PC-9 (cell line): ENCODE measurements at places on chromosomes 13 and 19. TPM values are rescaled to one million over a fixed set of nuclear protein-coding genes. Genes with fewer than 3 reads are reported as not detected.

DNA sequence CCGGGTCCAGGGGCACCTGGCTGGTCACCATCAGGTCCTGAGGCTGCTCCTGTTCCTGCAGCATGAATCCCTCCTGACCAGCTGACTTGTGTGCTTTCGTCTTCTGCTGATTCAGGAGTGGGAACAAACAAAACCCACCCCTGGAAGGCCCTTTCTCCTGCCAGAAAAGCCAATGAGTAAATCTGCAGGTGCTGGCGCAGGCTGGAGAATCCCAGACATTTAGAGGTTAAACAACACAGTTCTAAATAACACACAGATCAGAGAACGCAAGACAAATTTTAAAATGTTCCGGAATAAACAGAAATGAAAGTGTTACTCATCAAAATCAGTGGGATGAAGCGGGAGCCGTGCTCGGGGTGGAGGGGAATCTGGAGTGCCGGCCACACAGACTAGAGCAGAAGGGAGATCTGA is 60.6 kb upstream of the C13orf46 start:
- DNase-seq, result no peak

Gene TEKTIP1
- total RNA-seq, result 4.7 and 4.9 TPM in 2 replicates

Gene CALR3
- not detected in 2 replicates for total RNA-seq

DNA sequence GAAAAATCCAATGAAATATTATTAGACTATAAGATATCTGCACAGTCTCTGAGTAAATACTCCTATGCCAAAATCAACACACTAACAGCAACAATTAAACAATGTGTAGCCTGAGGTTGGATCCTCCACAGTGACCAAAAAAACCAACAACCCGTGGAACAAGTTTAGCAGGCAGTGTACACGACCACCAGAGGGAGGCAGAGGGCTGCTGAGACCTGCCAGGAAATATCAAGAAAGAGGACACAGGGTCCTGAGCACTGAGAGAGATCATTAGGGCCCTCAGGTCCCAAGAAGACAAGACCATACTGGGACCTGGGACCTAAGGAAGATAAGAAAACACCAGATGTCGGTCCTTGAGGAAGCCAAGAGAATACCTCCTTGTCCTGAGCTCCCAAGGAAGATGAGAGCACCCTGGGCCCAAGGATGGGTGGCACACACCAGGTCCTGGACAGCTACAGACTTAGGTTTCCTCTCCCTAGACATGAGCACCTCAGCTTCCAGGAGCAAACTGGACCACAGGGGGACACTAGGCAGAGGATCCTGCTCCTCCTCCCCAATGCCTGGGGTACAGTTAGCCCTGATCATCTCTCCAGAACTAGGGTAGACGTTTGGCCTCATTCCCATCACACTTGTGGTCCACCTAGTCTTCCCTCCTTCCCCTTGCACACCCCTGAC is 822 bp upstream of the ZNF274 start:
- peak; percentile 53 for DNase-seq

Gene MTIF3
- total RNA-seq, result 22.9 and 28.3 TPM in 2 replicates

Gene SULT2A1
- total RNA-seq, result not detected in 2 replicates

DNA sequence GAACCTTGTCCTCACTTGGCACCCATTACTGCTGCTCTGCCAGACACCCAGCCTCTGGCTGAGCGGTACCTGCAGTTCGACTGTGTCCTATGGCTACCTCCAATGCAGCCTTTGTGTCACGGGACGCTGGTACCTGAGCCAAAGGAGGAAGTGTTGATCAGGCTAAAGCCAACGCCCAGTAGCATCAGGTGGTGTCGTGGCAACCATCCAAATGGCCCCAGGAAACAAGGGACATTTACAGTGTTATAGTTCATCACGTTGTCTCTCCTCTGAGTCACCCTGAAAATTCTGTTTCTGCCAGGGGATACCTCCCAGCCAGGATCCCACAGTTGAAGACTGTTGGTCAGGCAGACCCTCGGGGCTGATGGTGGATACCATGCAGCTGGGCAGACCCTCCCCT is 10.1 kb downstream of the RHPN2 start:
- DNase-seq, result peak; percentile 97

Gene SRRM5
- 0.37 and 0.60 TPM in 2 replicates for total RNA-seq

DNA sequence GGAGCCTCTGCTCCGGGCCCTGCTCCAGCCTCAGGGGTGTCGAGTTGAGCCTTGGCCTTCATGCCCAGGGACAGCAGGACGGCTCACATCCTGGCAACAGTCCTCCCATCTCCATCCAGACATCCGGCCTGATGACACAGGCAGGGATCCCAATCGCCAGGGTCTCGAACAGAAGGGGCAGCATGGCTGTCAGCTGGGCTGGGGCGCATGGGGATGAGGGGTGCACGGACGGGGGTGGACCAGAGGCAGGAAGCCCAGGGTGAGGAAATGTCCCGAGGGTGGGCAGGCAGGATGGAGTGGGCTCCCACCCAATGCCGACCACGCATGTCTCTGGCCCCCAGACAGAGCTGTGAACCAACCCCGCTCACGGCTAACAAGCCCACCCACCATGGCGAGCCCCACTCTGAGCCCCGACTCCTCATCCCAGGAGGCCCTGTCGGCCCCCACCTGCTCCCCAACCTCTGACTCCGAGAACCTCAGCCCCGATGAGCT is 16.2 kb downstream of the EVI5L start:
- no peak for DNase-seq

Gene ZNF554
- 3.3 and 5.6 TPM in 2 replicates for total RNA-seq

GRCh38 chr13:99983499-99984401 is 2.2 kb downstream of the ZIC2 start:
- peak; percentile 51 for DNase-seq

Gene SOX1
- total RNA-seq, result not detected in 2 replicates

Gene RTBDN
- total RNA-seq, result 0.78 and 1.0 TPM in 2 replicates

GRCh38 chr13:71865874-71866334 is 1.1 kb downstream of the DACH1 start:
- no peak for DNase-seq

- no peak for DNase-seq
Observed at GRCh38 chr13:52377898-52378297, 28.1 kb downstream of the THSD1 start.

Gene PSG6
- not detected in 2 replicates for total RNA-seq

Gene KLK12
- not detected in 2 replicates for total RNA-seq

Gene SERP2
- 0.70 and 0.90 TPM in 2 replicates for total RNA-seq

DNA sequence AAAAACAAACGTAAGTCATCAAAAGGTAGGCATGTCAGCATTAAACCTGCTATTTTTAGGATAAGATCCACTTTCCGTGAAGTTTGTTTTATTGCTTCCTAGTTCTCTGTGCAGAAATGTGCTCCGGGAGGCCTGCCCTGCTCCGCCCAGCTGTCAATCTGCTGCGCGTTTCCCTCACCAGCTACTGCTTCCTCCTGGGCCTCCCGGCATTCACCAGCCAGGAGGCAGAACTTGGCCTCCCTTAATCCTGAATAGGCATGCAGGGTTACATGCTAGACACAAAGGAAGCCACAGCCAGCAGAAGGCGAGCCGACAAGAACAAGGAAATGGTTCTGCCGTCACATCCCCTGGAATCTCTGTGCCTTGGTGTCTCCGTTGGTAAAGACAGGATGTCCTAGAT is 386.2 kb downstream of the IRS2 start:
- DNase-seq, result no peak

Gene PABPC3
- total RNA-seq, result 0.30 and 0.39 TPM in 2 replicates

GRCh38 chr19:49497047-49497788 is 984 bp downstream of the RPS11 start:
- DNase-seq, result peak; percentile 55

- no peak for DNase-seq
Observed at GRCh38 chr19:39544226-39544903, 4.4 kb upstream of the EID2 start.

- DNase-seq, result no peak
Observed at GRCh38 chr13:20151016-20151415, 9.8 kb downstream of the GJA3 start.

- DNase-seq, result no peak
Observed at GRCh38 chr13:106499896-106500295, 35.6 kb downstream of the EFNB2 start.

Gene PSG5
- 0.43 and 2.3 TPM in 2 replicates for total RNA-seq

DNA sequence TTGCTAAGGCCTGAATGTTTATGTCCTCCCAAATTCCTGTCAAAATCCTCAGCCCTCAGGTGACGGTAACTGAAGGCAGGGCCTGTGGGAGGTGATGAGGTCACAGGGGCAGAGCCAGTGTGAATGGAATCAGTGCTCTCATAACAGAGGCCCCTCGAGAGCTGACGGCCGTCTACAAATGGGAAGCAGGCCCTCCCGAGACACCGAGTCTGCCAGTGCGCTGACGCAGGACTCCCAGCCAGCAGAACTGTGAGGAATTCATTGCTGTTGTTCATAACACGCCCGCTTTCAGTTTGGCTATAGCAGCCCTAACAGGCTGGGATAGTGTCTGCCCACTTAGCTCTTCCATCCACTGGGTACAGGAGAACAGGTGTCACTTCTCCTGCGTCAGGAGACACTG is 41.2 kb downstream of the CARS2 start:
- no peak for DNase-seq

- no peak for DNase-seq
Observed at GRCh38 chr13:32419862-32420261, 8.1 kb downstream of the N4BP2L1 start.

DNA sequence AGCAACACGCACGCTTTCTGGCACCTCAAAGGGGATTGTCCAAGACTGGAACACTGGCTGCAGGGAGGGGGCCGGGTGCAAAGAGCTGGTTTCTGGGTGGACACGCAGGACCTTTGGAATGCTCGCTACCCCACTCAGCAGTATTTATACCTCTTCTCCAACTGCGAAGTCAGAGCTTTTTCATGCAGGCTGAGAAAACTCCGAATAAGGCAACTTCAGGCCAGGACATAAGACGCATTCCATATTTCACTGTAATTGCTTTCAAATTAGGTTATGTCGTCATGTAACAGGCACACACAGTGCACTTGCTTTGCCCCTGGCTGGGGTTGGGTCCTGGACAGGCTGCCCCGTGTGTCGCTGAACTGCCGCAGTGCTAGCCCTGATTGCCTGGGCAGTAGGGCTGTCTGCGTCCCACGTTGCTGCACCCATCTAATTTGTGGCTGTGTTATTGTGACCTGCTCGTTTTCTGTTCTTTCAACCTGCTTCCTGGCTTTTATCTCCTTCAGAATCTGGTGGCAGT is 44.5 kb downstream of the ACTN4 start:
- DNase-seq, result peak; percentile 90

GRCh38 chr13:46983881-46984280 is 87.0 kb upstream of the HTR2A start:
- DNase-seq, result peak; percentile 73

- DNase-seq, result no peak
Observed at GRCh38 chr19:3345850-3346460, 20.4 kb upstream of the NFIC start.

Gene FPR2
- total RNA-seq, result not detected in 2 replicates

DNA sequence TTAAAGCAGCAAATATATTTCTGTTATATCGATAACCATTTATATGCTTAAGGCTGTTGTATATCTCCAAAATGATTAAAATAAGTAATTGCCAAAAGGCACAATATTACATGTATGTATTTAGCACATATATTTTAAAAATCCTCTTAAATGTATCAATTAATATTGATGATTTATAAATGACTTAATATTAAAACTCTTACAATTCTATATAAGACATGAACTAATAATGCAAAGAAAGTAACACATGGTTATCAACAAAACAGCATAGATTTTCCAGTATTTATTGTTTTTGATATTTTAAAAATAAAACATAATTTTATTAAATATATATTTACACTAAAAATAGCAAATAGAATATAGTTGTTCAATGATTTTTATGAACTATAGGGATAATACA is 32.4 kb downstream of the PCDH9 start:
- no peak for DNase-seq
